Kidney epithelial cell (primary cell): ENCODE measurements at places on chromosomes 1 and 21.
A peak's percentile ranks its signal among the peaks of the same experiment; 100 is the strongest.

DNA sequence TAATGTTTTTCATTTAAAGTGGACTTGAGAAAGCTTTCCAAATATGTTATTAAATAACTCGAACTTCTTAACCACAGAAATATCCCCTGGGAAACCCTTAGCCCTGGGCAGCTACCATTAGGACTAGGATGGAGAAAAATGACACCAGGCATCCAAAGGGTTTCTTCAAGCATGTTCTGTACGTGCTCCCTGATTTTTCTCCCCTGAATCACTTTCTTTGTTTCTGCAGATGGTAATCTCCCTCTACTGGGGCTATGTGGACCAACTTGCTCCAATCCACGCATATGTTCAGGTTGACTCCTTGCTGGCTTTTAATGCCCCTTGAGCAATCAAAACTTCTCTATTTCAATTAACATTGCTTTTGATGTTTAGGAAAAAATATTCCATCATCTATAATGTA is 312.7 kb upstream of the C1orf87 start:
- no peak for DNase-seq

- no peak for DNase-seq
Observed at GRCh38 chr1:206828765-206829164, 36.7 kb upstream of the IL20 start.

DNA sequence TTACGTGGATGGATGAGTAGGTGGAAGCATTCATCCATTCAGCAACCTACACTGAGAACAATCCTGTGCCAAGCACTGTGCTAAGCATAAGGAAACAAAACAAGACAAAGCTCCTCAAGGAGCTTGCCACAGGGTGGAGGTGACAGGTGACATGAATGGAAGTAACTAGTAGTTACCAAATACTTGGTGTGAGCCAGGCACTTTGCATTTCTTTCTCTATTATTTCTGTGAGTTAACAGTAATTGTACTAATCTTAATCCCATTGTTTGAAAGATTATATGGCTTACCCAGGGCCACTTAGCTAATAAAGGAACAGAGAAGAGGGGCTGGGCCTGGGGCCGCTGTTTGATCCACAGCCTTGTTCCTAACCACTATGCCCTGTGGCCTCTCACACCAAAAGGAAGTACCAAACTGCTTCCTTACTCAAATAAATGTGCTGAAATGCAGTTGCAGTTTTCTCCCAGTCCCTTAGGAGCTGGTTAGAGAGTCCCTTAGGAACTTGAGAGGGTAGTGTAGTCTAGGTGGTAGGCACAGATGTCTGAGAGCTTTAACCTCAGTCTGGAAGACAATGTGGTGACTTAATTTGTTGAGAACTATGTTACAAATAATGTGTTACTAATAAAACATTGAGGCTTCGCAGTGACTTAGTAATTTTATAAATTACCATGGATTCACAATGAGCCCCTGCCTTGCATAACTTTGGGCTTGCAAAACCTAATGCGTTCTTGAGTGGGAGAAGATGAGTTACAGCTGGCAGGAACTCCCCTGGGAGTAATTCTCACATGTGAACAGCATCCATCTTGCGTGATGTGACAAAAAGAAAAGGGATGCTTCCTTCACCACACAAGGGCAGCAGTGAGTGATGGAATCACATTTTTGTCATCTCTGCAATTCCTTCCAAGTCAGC is 69.8 kb downstream of the MPZL1 start:
- no peak for DNase-seq

DNA sequence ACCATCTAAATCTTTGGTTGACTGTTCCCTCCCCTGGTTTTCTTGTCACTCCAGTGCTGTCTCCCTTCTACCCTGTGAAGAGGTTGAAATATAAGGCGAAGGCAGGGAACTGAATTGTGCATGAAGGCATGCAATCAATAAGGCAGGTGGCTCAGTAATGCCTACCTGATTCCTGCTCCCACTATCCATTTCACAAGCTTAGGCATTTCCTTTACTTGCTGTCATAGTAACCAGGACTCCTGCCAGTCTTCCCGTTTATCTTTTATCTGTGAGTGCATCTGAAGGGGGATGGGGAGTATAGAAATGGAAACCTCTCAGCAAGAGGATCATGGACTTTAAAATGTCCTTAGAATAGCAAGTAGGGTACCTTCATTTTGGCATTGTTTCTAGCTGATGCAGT is 40.5 kb downstream of the MRPS6 start:
- no peak for DNase-seq

DNA sequence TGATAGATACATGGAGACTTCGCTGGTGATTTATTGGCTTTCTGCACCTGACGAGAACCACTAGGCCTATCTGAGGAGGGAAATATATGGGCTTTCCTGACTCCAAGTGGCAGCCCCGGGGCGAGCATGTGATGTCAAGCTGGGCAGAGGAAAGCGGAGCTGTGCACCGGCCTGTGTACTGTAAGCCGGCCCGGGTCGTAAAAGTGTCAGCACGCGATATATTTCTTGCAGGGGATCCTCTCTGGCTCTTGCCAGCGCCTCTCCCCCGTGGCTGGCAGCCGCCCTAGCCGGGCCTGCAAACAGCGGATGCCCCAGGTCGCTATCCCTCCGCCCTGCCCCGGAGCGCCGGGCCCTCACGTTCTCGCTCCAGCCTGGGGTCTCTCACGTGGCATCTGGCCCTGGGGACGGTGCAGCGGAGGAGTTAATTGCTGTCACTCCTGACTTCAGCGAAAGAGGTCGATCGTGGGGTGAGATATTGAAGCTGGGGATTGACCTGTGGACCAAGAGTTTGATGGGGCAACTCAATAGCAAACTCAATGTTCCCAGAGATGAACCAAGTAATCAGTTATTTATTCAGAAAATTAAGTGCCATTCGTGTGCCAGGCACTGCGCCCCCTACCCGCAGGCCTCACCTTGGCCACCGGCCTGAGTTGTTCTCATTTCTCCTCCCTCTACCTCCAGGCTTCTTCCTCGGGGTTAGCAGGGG is 41.0 kb upstream of the HAO2 start:
- peak; percentile 14 for DNase-seq

GRCh38 chr21:46081862-46082712 is 15.8 kb upstream of the COL6A2 start:
- DNase-seq = no peak

- DNase-seq = no peak
Observed at GRCh38 chr1:209769971-209770370, 14.1 kb downstream of the TRAF3IP3 start.

- DNase-seq = no peak
Observed at GRCh38 chr1:60421965-60422364, 348.4 kb upstream of the C1orf87 start.

DNA sequence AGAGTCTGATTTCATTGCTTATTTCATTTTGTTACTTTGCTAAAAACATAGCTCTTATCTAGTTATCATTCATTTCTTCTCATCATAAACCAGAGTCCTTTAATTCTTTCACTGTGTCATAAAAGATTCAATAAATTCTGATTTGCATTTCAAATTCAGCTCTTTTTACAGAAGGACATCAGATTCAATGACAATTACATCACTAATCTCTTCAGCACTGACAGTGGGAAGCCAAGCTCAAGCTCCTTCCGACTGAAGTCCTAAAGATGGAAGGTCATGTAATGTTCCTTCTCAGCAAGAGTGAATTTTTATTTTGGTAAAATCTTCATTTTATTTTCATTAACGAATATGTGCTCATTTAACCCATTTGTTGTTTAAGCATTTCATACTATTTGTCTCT is 530.7 kb upstream of the ADGRL2 start:
- no peak for DNase-seq

- no peak for DNase-seq
Observed at GRCh38 chr21:21148009-21148408, 149.8 kb downstream of the NCAM2 start.

- no peak for DNase-seq
Observed at GRCh38 chr21:45380566-45380965, 24.4 kb upstream of the COL18A1 start.

GRCh38 chr1:201648066-201648906 is 109.4 kb downstream of the NAV1 start:
- no peak for DNase-seq

DNA sequence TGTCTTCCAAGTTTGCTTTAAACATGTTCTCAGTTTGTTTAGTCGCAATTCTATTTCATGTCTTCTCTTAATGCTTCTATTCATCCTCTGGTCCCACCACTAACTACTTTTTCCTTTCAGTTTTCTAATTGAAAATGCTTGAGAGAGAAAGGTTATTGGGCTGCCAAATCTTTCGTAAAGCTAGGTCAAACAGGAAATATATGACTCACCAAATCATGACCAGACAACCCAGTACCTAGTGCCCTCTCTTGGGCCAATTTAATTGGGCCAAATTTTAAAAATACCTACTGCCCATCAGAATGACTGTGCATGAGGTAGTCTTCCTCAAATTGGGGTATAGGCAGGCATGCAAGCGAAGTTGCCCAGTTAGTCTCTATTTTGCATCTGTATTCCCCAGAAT is 295.4 kb upstream of the PBX1 start:
- no peak for DNase-seq

- no peak for DNase-seq
Observed at GRCh38 chr21:46100020-46100419, 2.1 kb downstream of the COL6A2 start.

GRCh38 chr1:58568271-58568860 is 8.7 kb downstream of the TACSTD2 start:
- no peak for DNase-seq

GRCh38 chr1:33234588-33234990 is 21.7 kb upstream of the ZNF362 start:
- no peak for DNase-seq

GRCh38 chr1:13513063-13513894 is 524 bp downstream of the LRRC38 start:
- DNase-seq = no peak
